NCI-H524 (cell line): ENCODE measurements at places on chromosomes 13 and 19.

DNA sequence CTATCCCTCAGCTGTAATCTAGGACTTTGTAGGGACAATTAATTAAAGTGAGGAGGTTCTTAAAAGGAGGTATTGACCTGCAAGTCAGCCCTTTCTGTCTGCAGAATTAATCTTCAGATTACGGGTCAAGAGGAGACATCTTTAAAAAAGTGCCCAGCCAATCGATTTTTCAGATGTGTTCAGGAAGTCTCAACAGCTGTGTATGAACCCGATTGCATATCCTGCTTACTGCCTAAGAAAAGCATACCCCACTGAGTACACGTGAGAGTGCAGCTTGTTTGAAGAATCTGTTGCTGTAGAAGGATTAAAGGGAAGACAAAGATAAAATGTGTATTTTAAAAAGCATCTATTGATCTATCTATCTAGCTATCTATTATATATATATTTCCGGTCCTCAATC lies 1194.5 kb downstream of the UQCRFS1 start:
- no peak for DNase-seq

DNA sequence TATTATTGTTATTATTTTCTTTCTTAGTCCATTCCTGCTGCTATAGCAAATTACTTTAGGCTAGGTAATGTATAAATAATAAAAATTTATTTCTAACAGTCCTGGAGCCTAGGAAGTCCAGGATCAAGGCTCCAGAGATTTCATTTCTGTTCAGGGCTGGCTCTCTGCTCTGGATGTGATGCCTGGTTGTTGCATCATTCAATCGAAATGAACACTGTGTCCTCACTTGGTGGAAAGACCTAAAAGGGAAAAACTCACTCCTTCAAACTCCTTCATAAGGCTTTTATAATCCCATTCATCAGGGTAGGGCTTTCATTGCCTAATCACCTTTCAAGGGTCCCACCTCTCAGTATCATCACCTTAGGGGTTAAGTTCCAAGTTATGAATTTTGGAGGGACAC lies 395.0 kb downstream of the EFNB2 start:
- DNase-seq: no peak

- no peak for DNase-seq
Measured at GRCh38 chr13:32976056-32976805, 40.0 kb upstream of the KL start.

DNA sequence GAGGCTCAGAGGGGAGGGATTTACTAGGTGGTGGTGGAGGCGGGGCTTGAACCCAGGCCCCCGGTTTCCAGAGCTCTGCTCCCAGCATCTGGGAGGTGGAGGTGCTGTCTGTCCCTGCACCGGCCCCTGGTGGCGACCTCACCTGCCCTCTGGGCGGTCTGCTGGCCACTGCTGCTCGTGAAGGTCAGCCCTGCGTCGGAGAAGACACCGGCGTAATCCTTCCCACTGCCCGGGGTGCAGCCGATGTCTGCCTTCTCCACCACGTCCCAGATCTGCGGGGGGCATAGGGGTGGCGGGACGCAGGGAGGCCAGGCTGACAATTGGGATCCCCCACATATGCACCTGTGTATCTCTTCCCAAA lies 12.8 kb downstream of the C3 start:
- no peak for DNase-seq

DNA sequence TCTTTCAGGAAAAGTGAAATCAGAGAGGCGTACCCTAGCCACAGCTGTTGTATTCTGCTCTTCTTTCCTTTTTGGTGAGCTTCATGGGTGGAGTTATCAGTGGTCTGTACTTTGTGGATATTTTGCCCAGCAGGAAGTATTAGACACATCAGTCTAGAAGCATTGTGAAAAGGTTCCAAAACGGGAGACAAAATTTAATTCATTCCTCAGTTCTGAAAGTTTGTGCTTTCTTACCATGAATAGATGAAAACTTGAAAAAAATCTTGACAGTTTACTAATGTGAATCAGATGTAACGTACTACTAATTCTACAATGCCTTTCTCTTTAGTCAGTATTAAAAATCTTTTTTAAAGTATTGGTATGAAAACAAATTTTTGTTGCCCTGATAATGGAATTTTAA lies 116.8 kb downstream of the DNAJC3 start:
- DNase-seq: no peak

GRCh38 chr19:7751157-7751783 lies 3.9 kb upstream of the CD209 start:
- DNase-seq: no peak

DNA sequence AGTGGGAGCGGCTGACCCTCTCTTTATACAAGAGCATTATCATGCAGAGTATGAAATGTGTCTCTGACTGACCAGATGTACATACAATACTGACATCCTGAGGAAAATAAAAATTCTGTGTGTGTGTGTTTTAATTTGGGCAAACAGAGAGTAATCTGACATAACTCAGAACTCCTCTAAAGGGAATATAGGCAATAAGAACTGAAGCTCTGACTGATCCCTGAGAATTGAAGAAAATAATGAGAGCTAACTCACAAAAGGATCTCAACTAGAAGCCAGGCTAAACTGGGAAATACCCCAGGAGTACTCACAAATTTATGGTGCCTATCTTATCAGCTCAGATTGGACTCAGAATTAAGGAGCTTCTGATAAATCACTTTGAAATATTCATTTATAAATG lies 539.9 kb downstream of the OLFM4 start:
- DNase-seq: no peak

GRCh38 chr13:24172071-24172470 lies 11.6 kb downstream of the SPATA13 start:
- DNase-seq: no peak

DNA sequence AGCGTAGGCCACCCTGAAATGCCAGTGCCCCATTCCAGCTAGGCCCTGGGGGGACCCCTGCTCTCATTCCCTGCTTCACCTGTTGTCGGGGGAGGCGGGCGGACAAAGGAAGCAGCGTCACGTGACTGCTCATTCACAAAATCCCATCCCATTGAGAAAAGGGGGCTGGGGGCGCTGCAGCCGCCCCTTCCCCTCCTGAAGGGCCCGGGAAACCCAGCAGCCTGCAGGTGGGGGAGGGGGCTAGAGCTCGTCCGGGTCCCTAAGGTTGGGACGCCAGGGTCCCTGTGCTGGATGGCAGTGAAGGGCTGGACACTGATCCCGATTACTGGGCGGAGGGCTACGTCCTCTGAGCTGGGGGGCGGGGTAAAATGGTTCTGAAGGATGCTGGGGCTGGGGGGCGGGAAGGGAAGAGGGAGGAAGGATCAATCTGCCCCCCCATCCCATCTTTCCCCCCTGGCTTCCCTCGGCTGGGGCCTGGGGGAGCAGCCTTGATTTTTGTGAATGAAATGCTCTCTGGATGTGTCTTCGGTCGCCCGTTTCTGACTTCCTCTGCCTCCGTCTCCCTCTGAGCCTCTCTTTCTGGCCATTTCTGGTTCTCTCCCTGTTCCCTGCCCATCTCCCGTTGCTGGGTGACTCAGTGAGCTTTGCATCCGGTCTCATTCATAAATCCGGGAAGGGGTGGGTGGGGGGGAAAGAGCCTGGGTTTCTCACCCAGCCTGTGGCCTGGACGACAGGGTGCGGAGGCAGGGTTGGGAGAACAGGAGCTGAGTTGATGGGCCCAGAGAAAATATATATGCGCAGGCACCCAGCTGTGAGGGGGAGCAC lies 816 bp downstream of the SPRED3 start:
- DNase-seq: no peak

DNA sequence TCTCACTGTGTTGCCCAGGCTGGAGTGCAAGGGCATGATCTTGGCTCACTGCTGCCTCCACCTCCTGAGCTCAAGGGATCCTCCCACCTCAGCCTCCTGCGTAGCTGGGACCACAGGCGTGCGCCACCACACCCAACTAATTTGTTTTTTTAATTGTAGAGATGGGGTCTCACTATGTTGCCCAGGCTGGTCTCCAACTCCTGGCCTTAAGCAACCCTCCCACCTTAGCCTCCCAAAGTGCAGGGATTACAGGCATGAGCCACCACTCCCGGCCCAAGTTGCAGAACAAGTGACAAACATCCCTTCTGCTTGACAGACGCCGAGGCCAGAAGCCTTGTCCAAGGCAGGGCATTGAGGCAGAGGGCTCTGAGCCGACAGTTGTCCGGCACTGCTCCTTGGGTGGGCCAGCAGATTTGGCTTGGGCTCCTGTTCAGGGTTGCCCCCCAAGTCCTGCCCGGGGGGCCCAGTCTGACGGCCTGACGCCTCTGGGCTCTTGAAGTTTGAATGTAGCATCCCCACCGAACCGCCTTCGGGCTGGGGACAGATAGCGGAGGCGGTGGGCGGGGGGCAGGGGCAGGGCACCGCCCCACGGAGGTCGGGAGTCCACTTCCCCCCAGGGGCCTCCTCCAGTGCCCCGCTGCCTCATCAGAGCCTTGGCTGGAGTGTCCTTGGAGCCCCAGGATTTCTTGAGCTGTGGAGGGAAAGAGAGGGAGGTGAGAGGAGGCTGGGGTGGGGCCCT lies 5.7 kb upstream of the SPACA4 start:
- DNase-seq: no peak

DNA sequence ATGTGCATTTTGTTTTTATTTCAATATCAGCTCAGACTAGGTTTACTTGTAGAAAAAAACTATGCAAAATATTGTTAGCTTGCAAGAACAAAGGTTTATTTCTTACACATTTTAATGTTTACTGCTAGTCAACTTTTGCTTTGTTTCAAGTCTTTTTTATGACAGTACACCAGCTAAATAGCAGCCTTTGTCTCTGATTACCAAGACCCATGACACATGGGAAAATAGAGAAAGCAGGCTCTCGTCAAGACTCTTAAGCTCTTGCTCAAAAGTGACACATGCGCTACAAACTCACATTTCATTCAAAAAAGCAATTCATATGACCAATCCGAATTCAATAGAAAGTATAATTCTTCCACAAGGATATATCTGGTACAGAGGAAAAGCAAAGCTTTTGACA lies 642.3 kb upstream of the SLITRK1 start:
- no peak for DNase-seq

GRCh38 chr13:73531014-73531413 lies 472.2 kb downstream of the KLF5 start:
- no peak for DNase-seq

DNA sequence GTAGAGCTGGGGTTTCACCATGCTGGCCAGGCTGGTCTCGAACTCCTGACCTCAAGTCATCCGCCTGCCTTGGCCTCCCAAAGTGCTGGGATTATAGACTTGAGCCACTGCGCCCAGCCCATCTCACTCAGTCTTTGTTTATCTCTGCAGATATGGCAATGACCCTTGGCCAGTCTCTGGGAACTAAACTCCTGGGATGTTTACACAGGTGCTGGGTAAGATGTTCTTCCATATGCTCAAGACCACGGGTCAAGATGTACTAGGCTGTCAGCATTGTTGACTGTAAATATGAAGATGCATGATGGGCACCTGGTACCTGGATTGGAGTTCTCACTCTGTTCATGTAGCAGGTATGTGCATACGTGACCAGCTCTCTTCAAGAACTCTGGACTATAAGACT lies 35.8 kb downstream of the ZNF473 start:
- no peak for DNase-seq

DNA sequence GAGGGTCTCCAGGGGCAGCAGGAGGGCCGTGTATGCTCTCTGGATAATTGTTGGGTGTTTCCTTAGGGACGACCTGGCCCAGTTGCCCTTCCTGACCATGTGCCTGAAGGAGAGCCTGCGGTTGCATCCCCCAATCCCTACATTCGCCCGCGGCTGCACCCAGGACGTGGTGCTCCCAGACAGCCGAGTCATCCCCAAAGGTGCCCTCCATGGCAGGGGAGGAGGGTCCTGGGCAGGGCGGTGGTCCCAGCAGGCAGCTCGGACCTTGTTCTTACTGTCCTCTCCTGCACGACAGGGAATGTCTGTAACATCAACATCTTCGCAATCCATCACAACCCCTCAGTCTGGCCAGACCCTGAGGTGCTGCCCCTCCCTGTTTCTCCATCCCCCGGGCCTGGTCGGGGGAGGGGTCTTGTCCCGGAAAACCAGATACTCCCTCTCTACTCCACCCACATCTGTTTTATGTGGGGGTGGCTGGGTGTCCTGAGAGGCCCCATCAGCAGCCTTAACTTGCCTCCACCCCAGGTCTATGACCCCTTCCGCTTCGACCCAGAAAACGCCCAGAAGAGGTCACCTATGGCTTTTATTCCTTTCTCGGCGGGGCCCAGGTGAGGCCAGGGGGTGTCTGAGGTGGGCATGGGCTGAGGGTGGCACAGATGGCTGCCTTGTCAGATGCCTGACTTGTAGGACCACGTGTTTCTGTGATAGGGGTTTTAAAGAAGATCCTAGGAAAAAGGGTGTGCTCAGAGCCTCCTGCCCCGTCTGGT lies 12.3 kb upstream of the CYP4F3 start:
- no peak for DNase-seq

DNA sequence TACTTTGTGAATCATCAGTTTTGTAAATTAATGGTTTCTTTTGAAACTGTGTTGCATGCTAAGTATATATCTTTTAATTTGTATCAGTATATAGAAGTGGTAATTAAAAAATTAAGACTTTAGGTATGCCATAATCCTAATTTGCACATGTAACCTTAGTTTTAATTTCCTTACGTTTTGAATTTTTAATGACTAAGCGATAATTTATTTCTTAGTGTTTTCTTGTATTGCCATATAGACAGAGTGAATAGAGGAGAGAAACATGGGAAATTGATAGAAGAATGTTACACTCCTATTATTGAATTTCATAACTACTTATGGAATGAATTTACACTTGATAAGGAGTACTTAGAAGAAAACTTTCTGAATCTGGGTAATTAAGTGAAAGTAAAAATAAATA lies 29.5 kb downstream of the LPAR6 start:
- DNase-seq: no peak

DNA sequence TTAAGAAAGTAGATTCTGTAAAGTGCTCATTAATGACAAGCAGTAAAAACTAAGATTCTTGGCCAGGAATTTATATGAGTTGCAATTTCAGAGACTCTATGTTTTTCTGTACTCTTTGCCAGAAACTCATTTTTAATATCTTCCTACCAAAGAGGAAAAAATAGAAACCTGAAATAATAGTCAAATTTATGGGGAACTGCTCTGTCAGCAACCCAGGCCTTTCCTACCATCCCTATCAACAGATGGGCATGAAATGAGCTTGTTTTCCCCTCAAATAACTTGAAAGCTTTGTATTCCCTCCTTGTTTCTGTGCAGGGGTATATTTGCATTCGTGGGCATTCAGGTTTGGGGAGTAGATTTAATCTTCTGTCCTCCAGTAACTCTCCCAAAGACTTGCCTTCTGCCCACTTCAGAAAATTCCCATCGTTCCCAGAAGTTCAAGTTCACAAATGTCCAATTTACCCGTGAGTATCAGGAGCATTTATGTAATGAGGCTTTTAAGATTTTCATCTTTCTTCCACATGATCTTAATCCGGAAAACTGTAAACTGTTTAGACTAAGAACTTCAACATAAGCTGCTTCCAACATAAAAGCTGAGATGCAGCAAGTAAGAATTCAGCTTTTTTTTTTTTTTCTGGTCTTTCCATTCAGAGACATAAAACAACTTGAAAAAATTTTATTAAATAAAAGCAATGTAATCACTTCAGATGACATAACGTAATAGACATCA lies 363.1 kb downstream of the EFNB2 start:
- DNase-seq: no peak

- no peak for DNase-seq
Measured at GRCh38 chr19:30520735-30521479, 148.7 kb downstream of the ZNF536 start.
